Activated CD8-positive, alpha-beta memory T cell treated with anti-CD3 and anti-CD28 coated beads, Interleukin-2, amount 50 U/mL, for 4 hours (primary cell): ENCODE measurements at places on chromosomes 6 and 20.
A peak's percentile ranks its signal among the peaks of the same experiment; 100 is the strongest.

DNA sequence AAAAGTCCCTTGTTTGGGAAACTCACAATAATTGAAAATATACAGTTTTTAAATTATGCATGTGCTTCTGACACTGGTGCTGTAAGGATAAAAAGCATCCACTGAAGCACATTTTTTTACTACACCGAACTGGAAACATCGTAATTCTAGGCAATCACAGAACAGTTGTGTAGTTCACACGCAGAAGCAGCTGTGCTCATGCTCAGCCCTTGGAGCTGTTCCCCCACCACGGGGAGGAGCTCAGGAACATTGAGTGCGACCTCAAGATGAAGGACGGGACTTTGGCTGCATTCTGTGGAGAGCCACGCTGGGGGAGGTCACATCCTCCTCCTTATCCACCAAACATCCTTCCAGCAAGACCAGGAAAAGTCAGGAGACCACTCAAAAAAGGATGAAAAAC lies 466.3 kb upstream of the CDH4 start:
- no peak for DNase-seq

- no peak for DNase-seq
Measured at GRCh38 chr20:4151991-4152695, 136.8 kb upstream of the RNF24 start.

- DNase-seq = no peak
Measured at GRCh38 chr6:111848262-111848812, 24.9 kb downstream of the FYN start.

- DNase-seq = no peak
Measured at GRCh38 chr6:155440398-155441111, 15.1 kb downstream of the NOX3 start.

DNA sequence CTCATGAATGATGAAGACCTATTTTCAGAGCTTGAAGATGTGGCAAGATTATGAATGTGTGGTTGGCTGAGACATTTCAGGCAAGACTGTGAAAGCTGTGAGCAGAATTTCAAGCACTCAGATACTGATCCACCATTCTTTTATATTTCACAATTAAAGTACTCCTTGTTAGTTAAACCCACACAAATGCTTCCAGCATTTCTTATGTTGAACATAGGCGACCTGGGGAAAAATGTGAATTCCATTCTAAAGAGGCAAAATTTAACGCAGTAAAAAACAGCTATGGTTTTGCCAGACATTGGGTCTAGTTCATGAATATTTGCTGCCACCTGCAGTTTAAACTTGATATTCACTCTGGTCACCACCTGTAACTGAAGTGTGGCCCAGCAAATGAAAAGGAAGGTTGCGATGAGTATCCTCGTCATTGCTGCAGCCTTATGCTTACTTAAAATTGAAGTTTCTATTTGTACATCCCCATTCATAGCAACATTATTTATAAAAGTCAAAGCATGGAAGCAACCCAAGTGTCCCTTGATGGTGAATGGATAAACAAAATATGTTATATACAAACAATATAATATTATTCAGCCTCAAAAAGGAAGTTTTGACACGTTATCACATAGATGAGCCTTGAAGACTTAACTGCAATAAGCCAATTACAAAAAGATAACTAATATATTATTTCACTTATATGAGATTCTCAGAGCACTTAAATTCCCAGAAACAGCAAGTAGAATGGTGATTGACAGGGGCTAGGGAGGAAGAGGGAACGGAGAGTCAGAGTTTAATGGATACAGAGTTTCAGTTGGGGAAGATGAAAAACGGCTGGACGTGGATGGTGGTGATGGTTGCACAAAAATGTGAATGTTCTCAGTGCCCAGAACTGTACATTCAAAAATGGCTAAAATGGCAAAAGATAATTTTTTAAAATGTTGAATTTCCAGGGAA lies 32.4 kb upstream of the FAM184A start:
- DNase-seq = peak; percentile 34

DNA sequence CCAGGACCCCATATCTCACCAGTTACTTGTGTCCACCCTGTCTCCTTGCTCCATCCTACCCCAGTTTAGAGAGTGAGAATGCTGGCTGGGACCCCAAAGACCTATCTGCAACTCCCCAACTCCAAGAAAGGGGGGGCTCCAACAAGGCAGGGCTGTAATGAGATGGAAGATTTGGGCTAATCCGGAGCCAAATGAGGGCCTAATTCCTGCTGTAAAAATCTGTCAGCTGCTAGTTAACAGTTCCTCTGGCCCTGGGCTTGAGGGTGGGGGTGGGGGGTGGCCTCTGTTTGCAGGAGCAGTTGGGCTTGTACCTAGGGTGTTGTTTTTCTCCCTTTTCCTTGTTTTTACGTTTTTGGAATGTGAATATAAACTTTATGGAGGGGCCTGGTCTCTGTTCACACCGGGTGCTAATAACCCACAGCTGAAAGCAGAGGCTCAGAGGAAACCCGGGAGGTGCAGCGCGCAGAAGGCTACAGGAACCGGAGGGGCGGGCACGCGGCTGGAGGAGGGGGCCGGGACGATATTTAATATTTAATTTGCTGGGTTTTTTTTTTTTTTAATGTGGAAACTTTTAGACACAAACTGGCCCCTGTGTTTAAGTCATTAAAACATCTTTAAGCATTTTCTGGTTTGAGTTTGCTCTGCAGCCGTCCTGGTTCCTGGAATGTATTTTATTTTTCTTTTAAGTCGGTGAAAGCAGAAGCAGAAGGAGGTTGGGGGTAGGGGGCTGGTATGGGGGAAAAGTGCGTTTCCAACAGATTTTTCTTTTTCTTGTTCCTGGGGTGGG lies 70.7 kb downstream of the NCR2 start:
- DNase-seq = no peak

DNA sequence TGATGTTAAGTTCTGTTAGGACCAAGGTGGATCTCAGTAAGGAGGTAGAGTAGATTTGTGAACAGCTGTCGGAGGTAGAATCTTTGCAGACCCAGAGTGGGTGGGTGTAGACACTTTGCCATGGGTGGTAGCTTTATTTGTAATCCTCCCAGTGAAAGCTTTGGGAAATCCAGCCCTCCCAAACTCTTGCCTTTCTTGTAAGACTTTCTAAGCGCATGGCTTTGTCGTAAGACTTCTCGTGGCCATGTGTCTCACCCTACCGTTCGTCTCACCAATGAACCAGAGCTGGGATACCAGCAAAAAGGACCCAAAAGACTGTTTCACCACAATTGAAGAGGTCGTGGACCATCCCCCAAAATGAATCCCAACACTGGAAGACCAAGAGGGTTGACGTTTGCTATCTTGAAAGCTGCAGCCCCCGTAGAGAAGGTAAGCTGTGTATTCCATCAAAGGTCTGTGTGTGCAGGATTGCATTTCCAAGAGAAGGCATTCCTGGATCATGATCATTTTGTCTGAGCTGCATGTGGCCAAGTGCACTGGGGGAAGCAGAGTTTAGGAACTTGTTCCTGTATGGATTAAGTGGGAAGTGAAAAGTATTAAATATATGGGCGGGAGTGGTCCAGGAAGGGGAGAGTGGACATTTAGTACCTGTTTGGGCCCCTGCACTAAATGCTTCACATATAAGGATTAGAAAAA lies 5.8 kb upstream of the TMEM14A start:
- DNase-seq = no peak

- no peak for DNase-seq
Measured at GRCh38 chr6:149053848-149054558, 263.5 kb upstream of the TAB2 start.

- no peak for DNase-seq
Measured at GRCh38 chr6:159688266-159688905, 4.7 kb downstream of the SOD2 start.

GRCh38 chr6:27507041-27507956 lies 34.4 kb upstream of the ZNF184 start:
- DNase-seq = no peak

- DNase-seq = no peak
Measured at GRCh38 chr20:13799040-13799439, 14.2 kb downstream of the NDUFAF5 start.

- DNase-seq = no peak
Measured at GRCh38 chr6:33822575-33823395, 19.0 kb upstream of the MLN start.

DNA sequence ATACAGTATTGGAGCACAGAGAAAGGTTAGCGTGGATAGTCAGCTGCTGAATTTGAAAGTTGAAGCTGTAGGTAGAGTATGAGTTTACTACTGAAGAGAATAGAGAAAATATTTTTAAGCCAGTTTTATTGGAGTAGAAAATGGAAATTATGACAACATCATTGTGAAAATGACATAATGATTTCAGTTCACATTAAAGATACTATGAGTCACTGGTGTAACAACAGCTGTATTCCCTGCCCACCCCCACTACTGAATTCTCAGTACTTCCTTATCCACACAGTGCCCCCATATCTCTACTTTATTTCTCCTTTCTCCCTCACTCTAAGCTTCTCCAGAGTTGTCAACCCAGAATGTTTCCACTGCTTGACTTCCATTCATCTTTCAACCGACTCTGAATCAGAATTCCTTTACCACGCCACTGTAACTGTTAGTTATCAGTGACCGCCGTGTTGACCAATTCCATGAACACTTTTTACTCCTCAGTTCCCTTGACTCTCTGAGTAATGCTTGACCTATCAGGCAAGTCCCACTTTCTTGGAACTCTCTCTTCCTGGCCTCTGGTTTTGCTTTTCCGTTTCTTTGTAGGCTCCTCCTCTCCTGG lies 139.6 kb downstream of the AIG1 start:
- no peak for DNase-seq

DNA sequence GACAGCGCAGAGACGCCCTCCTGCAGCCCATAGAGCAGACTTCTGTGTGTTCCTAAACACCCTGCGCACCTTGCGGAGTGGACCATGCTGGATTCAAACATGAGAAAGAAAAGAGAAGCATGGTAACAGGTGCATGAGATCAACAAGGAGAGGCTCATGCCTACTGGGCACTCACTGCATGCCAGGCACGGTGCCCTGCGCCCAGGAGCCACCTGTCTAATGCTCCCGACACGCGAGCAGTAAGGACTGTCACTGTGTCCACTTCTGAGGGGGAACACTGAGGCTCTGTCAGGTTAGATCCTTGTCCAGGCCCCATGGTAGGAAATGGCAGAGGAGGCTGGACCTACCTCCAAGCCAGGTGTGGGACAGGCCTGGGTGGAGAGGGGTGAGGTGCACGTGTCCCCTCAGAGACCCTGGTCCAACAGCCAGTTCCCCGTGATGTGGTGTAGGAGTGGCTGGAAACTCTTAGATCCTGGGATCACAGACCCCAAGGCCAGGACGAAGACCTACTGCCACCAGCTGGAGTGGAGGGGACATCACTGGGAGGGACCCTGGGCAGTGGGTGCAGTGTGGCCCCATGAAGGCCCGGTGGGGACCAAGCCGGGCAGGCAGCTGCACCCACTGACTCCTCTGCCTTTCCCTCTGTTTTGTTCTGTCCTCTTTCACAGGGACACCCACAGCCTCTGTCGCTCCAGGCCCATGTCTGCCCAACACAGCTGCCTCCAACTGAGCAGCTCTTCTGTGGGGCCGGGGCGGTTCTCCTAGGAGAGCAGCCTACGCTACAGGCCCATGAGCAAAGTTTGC lies 29.5 kb downstream of the ZBP1 start:
- DNase-seq = no peak

DNA sequence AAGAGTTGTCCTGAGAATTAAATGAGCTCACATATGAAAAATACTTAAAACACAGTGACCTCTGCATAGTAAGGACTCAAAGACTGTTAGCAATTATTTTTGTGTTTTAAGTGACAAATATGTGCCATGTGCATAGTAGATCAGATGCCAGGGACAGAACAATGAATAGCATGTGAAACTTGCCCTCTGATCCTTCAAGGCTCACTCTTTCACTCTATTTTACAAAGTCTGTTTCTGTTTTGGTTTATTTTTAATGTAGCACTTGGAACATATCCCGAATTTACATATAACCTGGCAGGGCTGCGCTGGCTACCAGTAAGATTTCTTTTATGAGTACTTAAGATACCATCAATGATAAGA lies 135.5 kb upstream of the TNFAIP3 start:
- DNase-seq = no peak

DNA sequence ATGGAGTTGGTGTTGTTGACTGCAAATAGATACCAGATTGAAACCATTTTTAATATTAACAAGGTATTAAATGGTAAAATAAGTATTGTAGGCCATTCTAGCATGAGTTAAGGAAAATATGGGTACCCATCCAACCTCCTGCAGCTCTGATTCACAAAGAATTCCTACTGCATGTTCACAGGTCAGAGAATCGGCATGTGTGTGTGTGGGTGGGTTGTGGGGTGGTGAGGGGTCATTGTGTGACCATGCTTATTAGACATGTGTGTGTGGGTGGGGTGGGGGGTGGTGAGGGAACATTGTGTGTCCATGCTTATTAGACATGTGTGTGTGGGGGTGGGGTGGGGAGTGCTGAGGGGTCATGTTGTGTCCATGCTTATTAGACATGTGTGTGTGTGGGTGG lies 3.2 kb downstream of the IYD start:
- DNase-seq = no peak

GRCh38 chr6:63573076-63573898 lies 1.0 kb downstream of the LOC128125822 start:
- peak; percentile 65 for DNase-seq

- no peak for DNase-seq
Measured at GRCh38 chr6:67768972-67769371, 866.1 kb upstream of the ADGRB3 start.

- no peak for DNase-seq
Measured at GRCh38 chr20:36084897-36085613, 69.5 kb upstream of the EPB41L1 start.

DNA sequence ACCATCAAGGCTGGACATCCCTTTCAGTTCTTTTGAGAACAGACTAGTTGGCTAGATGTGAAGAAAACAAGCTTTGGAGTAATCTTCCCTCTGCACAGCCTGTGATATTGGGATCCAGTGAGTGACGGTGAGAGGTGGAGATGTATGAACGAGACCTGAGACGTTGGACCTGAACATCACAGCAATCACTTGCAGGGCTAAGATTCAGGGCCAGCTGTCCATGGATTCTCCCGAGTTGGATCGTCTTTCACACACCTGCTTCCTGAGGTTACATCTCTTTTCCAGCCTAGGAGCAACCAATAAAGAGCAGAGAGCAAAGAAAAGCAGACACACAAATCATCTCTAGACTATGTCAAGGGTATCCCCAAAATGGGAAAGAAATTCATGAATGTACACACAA lies 30.0 kb upstream of the TMEM14A start:
- DNase-seq = no peak

- DNase-seq = no peak
Measured at GRCh38 chr6:142845143-142845571, 99.8 kb downstream of the HIVEP2 start.

DNA sequence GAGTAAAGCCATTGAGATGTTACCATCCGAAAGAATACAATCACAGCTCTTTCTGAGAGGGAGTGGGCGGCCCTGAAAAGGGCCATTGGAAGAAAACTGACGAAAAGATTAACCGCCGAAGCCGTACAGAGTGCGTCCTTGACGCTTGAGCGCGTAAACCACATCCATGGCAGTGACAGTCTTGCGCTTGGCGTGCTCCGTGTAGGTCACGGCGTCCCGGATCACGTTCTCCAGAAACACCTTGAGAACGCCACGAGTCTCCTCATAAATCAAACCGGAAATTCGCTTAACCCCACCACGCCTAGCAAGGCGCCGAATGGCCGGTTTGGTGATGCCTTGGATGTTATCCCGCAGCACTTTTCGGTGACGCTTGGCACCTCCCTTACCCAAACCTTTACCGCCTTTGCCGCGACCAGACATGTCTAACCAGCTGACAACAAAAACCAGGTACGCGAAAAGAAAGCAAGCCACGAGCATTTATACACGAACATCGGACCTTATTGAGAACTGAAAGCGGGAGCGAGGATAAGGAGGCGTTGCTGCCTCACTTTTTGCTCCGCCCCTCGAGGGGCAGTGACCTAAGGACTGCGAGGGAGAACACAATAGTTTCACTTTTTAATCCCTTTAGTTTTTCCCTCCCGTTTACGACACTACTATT lies 60.3 kb upstream of the HFE start:
- peak; percentile 87 for DNase-seq

- DNase-seq = no peak
Measured at GRCh38 chr6:51459958-51460357, 627.5 kb downstream of the PKHD1 start.
